T follicular helper cell (primary cell): ENCODE measurements at places on chromosomes 3 and 15.

DNA sequence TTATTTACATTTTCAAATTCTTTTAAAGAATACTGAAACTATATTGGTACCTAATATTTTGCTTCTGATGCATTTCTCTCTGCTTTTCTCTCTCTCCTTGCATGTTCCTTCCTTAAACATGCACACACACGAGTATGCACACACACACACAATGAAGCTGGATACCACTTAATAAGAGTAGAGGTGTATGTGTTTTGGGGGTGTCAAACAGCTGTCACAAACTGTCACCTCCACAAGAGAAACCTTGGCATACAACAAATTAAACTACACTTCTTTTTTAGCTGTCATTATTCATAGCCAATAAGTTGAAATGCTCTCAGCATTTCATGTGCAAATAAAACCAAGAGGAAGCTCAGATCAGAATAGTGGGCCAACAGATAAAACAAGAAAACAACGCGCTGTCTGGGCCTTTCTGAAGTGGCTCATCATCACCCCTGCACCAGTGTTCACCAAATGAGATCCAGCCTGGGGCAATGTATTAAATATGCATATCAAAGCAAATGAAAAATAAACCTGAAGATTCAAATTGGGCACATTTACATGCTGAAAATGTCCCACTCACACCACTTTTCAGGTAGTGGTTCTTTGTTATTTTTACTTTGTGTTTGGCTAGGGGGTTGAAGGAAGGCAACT is 9.7 kb downstream of the MEIS2 start:
- no peak for DNase-seq

DNA sequence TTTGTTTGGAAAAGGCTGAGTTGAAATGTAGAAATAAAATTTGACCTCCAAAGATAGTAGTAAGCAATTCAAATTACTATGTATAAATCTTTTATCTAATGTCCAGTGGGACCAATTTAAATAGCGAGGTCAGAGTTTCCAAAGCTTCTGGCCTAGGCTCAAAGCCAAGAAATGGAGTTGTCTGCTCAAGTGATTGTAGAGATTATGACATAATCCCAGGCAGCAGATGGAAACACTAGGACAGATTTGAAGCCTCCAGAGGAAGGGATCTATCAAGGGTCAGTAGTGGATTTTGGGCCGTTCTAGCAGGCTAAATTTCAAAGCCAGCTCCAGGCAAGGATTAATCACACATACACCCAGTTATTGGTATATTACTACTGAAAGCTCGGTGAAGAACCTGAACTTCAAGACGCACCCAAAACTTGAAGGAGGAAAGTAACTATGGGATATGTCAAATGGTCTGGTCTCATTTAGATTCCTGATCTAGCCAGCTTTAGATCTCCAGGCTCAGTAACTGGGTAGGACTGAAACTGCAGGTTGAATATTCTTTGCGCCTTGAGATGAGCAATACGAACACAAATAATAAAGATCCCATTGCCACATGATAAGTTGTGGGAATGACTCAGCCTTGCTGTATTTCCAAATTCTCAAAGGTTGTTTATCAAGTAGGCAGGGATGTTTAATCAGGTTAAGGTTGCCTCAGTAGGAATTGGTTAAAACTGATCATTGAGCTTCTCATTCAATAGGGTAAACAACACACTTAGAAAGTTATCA is 30.9 kb upstream of the ARRDC4 start:
- DNase-seq: no peak

DNA sequence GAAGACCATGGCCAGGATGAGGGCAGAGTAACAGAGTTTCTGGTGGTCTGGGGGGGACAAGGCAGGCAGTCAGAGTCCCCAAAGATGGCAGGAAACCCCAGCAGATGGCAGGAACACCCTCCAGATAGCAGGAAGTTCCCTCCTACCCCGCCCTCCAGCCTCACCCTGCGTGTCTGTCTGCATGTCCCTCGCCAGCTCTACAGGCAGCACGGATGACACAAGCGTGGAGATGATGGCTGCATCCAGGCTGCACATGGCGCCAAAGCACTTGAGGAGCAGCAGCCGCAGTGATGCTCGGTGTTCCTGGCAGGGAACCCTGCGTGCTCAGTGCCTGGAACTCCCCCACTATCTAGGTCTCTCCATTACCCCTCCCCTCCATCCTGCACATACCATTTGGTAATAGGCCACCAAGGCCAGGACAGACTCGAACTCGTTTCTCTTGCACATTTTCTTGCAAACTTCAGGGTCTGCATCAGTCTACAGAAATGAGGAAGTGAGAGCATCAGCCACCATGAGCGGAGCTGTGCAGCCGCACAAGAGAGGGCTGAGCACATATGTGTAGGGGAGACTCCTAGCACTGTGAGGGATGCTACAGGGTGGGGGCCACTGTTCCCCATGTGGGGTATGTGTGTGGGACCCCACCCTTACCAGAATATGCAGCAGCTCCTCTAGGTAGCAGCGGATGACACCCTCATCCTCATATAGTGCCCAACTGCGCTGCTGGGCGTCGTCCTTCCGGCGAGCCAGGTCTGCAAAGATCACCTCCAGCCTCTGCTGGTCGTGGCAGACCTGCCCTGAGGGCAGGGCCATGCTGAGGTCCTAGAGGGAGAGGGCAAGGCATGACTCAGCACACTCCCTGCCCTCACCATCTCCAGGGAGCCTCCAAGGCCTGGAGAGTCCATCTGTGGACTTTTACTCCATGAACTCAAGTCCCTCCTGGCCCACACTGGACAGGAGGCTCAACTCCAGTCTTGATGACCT is 6.0 kb downstream of the NCKIPSD start:
- DNase-seq: no peak

GRCh38 chr15:49979705-49980382 is 139.2 kb downstream of the ATP8B4 start:
- no peak for DNase-seq

DNA sequence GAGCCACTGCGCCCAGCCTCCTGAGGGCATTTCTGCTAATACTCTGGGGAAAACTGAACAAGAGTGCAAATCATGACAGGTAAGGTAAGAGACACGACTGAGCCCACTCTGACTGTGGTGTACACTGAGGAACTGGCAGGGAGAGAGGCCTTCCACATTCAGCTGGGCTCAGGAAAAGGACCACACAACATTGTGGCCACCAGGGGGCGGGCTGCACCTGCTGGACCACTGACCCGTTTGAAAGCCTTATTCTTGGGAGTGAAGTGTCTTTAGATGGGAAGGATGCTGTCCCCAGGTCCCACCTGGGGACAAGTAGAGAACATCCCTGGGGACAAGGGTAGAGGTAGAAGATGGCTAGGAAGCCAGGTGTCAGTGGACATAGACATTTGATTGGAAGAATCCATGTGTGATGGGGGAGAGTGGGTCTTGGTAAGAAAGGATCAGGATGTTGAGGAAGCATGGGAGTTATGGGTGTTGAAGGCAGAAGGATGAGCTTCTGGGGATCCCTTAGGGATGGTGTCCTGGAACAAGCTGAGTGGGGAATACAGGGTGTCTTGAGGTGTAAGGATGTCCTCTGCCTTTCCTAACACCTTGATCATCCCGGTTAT is 6.2 kb upstream of the CTDSPL start:
- peak; percentile 54 for DNase-seq

DNA sequence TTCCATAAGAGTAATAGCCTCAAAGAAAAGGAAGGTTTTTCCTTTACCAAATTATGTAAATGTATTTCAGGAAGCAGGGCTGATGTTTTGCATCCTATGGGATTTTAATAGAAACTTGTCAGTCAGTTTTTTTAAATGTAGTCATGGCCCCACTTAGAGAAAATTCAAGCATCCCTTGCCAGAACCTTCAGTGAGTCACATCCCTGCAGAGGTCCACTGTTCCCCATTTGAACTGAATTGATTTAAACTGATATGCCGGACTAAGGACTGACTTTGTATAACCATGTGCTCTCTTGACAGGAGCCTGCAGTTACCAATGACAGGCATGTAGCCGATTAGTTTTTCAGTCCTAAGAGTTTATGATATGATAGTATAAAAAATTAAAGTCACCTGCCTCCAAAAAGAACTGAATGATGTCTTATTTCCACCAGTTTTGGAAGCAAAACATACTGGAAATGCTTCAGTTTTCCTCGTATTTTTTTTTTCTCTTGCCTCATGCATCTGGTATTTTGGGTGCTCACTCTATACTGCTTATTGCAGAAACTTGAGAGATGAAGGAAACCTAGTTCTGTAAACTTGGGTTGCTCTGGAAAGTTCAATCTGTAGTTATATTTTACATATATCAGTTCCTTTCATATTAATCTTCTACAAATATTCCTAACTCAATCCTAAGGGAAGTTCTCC is 30.7 kb downstream of the LRTM1 start:
- no peak for DNase-seq

DNA sequence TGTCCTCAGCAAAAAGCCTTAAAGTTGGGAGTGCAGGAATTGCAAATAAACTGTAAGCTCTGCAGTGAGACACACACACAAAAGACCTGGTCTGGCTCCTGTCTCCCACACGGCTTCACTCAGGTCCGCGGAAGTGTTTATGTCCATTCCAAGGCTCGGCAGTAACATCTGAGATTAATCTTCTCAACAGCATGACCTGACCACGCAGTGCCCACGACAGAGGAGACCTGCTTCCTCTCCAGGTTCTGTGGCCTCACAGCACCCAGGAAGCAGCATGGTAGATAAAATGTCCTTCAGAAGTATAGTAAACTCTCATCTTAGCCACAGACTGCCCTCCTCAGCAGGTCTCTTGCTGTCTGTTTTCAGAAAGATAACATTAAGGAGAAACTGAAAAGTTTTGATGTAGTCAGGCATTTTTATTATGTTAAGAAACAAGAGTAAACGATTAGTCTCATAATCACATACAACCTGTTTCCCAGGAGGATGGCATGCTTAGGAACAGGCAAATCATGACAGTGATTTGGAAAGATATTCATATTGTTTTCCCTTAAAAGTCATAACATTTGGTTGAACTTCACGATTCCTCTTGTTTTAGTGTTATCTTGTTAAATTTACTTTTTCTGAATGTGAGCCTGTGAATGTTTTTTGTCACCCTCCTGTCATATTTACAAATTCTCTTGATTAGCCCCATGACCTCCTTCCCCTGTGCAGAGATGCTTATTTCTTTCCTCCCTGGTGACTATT is 34.6 kb downstream of the CD200R1L start:
- no peak for DNase-seq

DNA sequence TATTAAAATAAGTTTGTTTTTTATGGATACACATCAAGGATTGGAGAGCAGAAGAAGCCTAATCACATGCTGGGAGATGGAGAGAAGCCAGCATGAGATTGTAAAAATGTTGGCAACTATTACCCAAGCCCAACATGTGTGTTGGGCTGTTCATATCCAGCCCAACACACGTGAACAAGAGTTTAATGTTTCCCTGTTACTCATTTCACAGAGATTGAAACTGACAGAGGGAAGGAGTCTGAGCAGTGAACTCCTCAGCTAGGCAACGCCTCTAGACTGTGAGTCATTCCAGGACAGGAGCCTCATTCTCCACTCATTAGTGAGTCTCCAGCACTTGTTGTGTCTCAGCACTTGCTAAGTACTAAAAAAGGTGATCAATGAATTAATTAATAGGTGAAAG is 43.2 kb upstream of the CMSS1 start:
- DNase-seq: no peak

- no peak for DNase-seq
Observed at GRCh38 chr3:56796202-56796601, 5.5 kb downstream of the ARHGEF3 start.

GRCh38 chr3:190003681-190004123 is 117.0 kb downstream of the P3H2 start:
- no peak for DNase-seq

DNA sequence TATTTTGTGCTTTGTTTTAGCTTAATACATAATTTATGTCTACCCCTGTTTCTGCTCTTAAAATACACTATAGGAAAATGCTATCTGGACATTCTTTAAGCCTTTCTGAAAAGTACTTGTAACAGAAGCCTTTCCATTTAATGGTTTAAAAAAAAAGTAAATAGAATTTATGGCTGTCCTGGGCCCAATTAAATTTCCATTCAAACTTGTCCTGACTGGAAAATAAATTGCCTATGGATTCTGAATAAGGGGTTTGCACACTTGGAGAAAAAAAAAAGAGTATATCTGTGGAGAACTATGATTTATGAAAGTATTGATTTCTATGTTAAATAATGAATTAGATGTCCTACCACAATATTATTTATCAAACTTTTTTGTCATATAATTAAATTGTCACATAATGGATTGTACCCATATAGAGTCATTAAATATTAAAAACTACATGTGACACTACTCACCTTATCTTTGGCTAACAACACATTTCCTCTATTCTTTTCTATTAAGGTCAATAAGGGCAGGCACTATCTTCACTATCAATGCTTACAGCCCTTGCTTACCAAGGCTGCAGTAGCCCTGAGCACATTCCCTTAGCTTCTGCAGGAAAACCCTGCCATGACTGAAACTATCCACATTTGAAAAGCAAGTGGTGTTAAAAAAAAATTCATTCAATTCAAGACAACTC is 396.1 kb upstream of the ROBO2 start:
- no peak for DNase-seq

GRCh38 chr3:179415377-179415776 is 35.9 kb downstream of the GNB4 start:
- DNase-seq: no peak
